ENCODE measurements at places on chromosomes 2 and 18.

DNA sequence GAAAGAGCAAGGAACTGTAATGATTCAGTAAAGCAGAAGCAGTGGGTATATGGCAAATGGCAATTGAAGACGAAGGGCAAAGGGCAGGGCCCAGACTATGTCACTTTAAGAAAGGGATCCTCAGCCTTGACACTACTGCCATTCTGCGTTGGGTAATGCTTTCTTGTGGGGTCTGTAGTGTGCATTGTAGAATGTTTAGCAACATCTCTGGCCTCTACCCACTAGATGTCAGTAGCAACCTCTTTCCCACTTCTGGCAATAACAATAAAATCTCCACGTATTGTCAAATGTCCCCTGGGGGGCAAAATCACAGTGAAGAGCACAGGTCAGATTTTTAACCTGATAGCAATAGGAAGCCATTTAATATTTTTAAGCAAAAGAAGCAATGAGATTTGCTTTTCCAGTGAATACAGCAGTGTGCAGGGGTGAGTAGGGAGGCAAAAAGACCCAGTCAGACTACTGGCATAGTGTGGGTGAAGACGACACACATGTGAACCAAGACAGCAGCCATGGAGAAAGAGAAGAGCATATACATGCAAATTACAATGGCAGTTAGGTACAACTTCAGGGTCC lies 209.5 kb downstream of the DYM start:
- DNase-seq, result no peak

- peak; percentile 97 for DNase-seq
These were observed 297.5 kb upstream of the RGPD4 start for GRCh38 chr2:107529146-107529545.

DNA sequence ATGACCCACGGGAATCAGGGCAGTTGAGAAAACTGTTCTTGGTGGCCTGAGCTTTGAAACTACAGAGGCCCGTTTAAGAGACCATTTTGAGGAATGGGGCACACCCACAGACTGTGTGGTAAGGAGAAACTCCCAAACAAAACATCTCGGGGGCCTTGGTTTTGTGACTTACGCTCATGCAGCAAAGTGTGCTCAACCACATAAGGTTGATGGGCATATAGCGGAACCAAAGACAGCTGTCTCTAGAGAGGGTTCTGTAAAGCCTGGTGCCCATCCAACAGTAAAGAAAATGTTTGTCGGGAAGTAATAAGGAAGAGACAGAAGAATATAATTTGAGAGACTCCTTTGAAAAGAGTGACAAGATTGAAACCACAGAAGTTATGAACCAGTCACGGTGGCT lies 5.4 kb downstream of the MRO start:
- no peak for DNase-seq

- no peak for DNase-seq
These were observed 157.1 kb downstream of the GALNT14 start for GRCh38 chr2:30981096-30981495.

DNA sequence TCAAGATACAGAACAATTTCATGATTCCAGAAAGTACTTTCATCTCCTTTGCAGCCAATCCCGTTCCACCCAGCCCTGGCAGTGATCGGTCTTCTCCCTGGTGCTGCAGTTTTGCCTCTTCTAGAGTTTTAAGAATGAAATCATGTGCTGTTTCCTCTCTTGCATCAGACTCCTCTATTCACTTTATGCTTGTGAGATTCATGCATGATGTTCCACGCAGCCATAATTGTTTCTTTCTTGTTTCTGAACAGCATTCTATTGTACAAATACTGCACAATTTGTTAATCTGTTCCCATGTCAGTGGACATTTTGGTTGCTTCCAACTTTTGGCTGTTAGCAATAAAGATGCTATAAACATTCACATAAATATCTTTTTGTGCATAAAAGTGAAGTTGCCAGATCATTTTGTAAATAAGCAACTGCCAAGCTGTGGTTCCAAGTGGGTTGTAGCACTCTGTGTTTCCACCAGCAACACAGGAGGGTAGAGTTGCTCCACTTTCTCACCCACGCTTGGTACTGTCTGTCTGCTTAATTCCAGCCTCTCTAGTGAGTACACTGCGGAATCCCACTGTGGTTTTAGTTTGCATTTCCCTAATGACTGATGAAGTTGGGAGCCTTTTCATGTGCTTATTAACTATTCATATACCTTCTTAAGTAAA lies 104.5 kb downstream of the TWIST2 start:
- DNase-seq, result no peak

DNA sequence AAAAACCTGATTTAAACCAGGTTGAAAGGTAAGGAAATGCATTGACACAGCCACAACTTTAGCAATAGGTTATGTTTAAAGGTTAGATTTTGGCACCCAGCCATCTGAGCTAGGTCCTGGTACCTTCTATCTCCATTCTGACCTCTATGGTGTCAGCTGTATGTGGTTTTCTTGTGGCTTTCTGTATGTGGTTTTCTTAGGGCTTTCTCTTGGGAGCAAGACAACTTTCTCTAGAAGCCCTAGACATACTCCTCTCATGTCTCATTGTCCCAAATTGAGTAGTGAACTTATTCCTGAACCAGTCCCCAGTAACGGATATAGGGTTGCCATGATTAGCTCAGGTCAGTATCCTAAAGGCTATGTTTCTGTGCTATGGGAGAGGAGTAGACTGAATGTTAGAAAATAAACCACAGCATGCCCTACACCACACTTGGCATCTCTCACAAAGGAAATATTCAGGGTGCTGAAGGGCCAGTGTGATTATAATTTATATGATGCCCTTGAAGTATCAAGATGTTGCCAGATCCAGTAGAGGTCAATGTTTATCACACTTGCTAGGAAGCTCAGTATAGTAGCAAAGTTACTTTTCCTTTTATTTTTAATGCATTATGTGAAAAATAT lies 176.1 kb downstream of the CAPN13 start:
- DNase-seq, result no peak

GRCh38 chr18:36872329-36872728 lies 43.4 kb downstream of the KIAA1328 start:
- no peak for DNase-seq

DNA sequence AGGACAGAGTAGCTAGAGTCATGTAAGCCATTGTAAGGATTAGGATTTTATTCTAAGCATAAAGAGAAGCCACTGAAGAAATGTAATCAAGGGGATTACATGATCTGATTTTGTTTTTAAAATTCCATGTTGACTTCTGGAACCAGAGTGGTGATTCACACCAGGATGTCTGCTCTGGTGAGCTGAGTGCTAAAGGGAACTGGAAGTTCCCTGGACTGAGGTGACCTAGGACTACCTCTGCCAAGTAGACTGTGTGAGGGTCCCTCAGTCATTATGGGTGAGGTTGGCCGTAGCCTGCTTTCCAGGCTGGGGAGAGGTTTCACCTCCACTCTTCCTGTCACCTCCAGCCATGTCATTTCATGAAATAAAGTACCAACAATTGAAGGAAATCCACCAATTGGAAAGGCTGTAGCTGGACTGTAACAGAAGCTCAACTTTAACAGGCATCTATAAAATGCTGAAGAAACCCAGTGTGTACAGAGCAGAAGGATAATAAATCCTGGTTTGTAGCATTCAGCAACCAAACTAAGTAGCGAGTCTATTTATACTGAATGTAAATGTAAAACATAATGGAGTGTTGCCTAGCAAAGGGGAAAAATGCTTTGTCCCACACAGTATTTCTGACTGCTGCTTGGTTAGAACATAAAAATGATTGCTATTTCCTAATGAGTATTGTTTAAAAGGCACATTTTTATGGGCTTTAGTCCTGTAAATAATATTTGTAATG lies 507.4 kb upstream of the PKDCC start:
- DNase-seq, result no peak

GRCh38 chr2:177610813-177611212 lies 218.2 kb downstream of the AGPS start:
- no peak for DNase-seq

DNA sequence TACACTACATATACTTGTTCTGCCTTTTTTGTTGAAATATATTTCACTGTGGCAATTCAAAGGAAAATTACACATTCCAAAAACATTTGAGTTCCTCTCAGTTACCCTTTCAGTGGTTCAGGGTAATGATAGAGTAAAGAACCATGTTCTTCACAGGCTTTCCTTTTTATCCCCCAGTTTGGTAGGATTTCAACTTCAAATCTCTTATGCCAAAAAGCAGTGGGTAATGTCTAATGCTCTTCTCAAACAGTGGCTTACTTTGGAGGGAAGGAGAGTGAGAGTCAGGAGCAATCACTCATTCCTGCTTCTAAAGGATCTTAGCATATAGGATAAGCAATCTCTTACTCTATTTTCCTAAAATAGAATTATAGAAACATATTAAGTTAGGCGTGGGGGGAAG lies 290.6 kb downstream of the ZEB2 start:
- no peak for DNase-seq

GRCh38 chr2:217798191-217798590 lies 204.6 kb downstream of the TNS1 start:
- DNase-seq, result no peak

GRCh38 chr2:132979339-132980093 lies 309.5 kb upstream of the LYPD1 start:
- DNase-seq, result no peak

GRCh38 chr2:206259376-206260187 lies 14.9 kb upstream of the ZDBF2 start:
- DNase-seq, result no peak

DNA sequence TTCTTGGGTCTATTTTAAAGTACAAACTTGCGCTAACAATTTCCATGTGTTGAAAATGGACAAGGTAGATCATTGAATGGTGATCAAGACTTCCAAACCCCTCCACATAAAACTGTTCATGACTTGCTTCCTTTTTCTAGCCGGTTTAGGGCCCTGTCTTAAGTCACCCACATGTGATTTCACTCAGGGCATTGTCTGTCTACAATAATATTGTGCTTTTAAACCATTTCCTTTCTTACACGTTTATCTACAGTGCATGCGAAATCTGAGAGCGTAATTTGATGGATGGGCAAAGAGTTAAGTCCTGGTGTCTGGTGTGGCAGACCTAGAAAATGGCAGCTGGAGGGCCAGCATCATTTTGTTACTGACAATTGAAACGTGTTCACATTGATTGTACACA lies 2.0 kb upstream of the ZNF516 start:
- DNase-seq, result peak; percentile 32

DNA sequence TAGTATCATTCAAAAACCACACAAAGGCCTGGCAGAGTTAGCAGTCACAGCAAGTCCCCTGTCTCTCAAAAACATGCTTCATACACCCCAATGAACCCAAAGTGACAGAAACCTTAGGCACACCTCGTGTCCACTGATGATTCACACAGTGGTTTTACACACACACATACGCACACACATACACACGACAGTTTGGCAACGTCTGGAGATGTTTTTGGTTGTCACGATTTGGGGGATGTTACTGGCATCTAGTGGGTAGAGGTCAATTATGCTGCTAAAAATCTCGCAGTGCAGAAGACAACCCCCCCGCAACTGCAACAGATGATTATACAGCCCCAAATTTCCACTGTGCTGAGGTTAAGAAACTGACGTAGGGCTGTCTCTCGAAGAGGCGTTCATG lies 72.9 kb upstream of the PARD3B start:
- DNase-seq, result no peak

DNA sequence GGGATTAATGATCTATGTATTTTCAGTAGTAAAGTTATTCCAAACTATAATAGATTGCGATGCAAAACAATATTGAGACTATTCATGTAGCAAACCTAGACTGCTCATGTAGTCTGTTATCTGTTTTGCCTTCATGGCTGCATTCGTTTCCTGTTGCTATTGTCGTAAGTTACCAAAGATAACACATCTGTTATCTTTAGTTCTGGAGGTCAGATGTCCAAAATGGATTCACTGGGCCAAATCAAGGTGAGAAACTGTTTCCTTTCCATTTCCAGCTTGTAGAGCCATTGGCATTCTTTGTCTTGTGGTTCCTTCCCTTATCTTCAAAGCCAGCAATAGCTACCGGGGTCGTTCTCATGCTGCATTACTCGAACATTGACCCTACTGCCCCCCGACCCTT lies 20.9 kb downstream of the ITGAV start:
- DNase-seq, result no peak

GRCh38 chr2:16038621-16039020 lies 98.3 kb downstream of the MYCN start:
- DNase-seq, result no peak

- no peak for DNase-seq
These were observed 37.5 kb upstream of the WIPF1 start for GRCh38 chr2:174635015-174635593.

DNA sequence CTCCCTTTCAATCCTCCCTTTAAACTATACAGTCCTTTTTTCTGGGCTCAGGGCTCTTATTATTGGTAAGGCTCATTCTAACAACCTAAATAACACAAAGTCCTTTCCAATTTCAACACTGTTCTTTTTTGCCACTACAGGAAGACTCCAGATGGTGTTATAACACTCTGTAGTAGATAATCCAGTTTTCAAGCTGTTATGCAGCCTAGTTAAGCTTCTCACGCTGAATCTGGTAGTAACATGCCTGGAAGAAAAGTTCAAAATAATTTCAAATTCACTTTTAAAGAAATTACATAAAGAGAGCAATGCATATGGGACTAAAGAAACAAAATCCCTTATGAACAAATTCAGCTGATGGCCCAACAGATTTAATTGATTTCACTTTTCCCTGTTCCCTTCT lies 3.2 kb upstream of the MPP4 start:
- no peak for DNase-seq
